ENCODE measurements at places on chromosomes 6 and 20. TPM values are rescaled to one million over a fixed set of nuclear protein-coding genes. Genes with fewer than 3 reads are reported as not detected.

Gene ZNF322
- 8.4 TPM for total RNA-seq

Gene CNBD2
- total RNA-seq: 2.5 TPM

Gene KIF3B
- total RNA-seq: 16.0 TPM

Gene NUP153
- total RNA-seq: 18.1 TPM

Gene TRIM31
- not detected for total RNA-seq

Gene BPI
- total RNA-seq: 0.12 TPM

Gene LCA5
- 4.2 TPM for total RNA-seq

Gene SPAG4
- 13.5 TPM for total RNA-seq

Gene ISM1
- 0.82 TPM for total RNA-seq

Gene DDR1
- 51.3 TPM for total RNA-seq

Gene MICAL1
- total RNA-seq: 41.2 TPM

Gene BANF2
- not detected for total RNA-seq

Gene SLC16A10
- not detected for total RNA-seq

Gene RAET1G
- 0.82 TPM for total RNA-seq

Gene CENPQ
- 4.0 TPM for total RNA-seq

Gene ADGRF1
- not detected for total RNA-seq

Gene HEY2
- not detected for total RNA-seq

Gene RGL2
- total RNA-seq: 22.2 TPM

Gene YWHAB
- total RNA-seq: 93.9 TPM

Gene KCNQ5
- total RNA-seq: 0.17 TPM

All from pericardium fibroblast (primary cell).